NCI-H1417 (cell line): ENCODE measurements at places on chromosomes 16 and 17.

- no peak for DNase-seq
These were observed 10.3 kb downstream of the FLCN start for GRCh38 chr17:17226451-17227265.

- DNase-seq = no peak
These were observed 24.9 kb downstream of the HSD17B2 start for GRCh38 chr16:82059983-82060421.

DNA sequence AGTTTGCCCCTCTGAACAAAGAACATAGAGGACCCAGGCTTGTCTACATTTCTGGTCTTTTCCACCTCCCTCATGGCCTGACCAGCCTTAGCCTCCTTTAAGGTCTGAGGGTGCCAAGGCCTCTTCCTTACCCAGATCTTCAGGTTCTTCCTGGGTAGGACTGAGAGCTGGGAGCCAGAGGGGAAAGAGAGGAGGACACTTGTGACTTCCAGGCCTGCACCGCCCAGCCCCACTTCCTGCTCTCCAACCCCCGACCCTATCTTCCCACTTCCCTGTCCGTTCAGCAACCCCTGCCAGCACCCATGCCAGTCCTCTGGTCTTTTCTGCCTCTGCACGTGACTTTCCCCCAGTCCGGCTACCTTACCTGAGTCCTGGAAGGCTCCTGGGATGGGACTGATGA, 534 bp downstream of the PRSS36 start:
- no peak for DNase-seq

GRCh38 chr17:67865438-67865837, 40.1 kb downstream of the BPTF start:
- DNase-seq = no peak

DNA sequence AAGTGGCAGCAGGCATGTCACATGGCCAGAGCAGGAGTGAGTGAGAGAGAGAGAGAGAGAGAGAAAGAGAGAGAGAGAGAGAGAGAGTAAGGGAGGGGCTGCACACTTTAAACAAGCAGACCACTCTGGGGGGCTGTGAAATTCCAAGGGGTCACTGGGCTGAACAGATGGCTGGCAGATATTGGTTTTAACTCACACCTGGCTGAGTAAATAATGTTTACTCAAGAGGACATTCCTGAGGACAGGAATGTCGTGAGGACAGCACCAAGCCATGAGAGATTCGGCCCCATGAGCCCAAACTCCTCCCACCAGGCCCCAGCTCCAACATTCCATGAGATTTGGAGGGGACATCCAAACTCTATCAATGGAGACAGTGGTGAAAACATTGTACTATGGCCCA, 269.7 kb downstream of the CBLN1 start:
- no peak for DNase-seq

- no peak for DNase-seq
These were observed 54.9 kb downstream of the ENGASE start for GRCh38 chr17:79129523-79129922.

DNA sequence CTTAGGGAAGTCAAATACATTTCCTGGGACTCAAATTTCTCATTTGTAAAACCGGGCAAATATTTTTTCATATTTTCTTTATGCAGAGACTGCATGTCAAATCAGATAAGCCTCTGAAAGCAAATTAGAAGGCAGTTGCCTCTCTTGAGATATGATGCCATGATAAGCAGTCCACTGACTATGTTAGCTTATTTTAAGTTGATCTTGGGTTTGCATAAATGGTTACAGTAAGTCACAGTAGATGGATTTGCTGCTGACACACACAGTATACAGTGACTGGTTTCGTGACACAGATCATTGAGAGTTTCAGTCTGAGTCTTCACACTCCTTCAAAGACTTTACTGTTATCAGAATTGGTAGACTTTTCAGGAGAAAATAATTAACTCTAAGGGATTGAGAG, 927.6 kb upstream of the CDH8 start:
- DNase-seq = no peak

GRCh38 chr17:80940171-80941123, 51.2 kb upstream of the CHMP6 start:
- DNase-seq = no peak

DNA sequence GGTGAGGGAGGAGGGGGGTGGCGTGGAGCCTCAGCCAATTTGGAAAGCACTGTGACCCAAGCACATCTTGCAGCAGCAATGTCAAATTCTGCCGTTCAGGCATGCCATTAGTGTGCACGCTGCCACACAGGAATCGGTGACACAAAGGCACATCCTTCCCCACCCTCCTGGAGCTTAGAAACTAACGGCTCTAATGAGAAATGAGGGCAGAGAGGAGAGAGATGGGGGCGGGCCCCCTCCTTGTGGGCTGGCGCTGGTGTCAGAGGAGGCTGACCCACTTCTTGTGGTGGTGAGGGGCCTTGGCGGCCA, 94.8 kb downstream of the RTN4RL1 start:
- DNase-seq = no peak

DNA sequence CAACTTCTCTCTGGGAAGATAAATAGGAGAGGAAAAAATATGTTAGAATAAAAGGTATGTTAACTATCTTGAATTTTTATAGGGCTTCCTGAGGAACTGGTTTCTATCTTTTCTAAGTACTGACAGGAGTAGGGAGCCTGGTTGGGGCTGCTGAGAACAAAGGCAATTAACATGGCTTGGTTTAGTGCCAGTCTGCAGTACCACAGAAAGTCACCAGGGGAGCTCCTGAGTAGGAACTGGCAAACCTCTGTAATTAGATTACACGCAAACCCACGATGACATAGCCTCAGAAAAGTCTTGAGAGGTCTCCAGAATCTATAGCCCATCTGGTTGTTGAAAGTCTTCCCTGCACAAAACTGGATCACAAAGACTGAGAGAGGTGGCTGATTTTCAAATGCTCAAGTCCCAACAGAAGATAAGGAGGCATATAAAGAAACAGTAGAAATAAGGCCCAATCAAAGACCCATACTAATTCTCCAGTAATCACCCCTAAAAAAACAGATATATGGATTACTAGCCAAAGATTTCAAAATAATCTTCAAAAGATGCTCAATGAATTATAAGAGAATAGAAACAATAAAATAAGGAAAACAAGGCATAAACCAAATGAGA, 11.7 kb upstream of the CNTNAP4 start:
- peak; percentile 18 for DNase-seq

- no peak for DNase-seq
These were observed 8.5 kb upstream of the WNT9B start for GRCh38 chr17:46842835-46843234.

DNA sequence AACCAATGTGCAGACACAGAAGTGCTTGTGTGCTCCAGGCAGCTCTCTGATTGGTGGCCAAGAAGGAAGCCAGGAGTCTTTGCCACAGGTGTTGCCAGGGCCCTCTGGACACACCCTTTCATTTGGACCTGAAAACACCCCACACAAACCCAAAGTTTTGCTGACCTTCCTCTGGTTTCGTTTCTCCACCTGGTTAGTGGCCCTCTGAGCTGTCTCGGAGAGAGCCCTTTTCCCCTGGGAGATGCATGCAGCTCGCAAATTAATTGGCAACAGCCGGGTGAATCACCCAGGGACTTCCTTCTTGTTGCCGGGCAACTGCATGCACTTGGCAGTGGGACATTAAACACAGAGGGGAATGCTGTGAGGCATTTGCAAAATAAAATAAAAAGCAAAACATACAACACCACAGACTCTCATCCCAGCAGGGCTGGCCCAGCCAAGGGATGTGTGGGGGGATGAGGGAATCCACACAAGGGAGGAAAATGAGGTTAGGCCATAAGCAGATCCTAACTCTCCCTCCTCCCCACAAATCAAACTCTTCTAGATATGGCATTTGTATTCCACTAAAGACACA, 286.6 kb downstream of the SOX9 start:
- DNase-seq = peak; percentile 89

GRCh38 chr16:83211711-83212110, 584.9 kb downstream of the CDH13 start:
- DNase-seq = peak; percentile 12

DNA sequence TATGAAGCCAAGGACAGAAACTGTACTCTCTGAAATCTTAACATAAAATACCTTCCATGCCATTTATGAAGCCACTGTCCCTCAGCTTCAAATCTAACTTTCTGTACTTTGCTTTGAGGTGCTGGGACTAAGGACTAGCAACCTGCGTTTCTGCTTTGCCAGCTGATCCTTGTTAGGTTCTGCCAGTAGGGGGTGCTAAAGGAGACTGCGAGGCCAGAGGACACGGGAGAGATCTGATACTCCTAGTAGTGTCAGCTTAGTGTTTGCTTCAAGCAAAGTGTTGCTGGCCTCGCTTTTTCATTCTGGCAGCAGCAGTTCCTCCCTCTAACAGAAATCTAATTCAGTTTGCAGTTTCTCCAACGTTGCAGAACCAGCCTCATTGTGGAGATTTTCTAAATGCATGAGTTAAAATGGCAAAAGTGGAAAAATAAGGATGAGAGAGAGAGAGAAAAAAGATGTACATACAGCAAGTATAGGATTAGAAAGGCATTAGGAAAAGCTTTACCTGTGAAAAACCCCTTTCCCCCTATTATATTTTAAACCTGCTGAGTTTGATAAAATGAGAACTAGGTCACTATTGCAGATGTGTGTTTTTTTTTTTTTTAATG, 297.5 kb downstream of the CA10 start:
- DNase-seq = peak; percentile 77

DNA sequence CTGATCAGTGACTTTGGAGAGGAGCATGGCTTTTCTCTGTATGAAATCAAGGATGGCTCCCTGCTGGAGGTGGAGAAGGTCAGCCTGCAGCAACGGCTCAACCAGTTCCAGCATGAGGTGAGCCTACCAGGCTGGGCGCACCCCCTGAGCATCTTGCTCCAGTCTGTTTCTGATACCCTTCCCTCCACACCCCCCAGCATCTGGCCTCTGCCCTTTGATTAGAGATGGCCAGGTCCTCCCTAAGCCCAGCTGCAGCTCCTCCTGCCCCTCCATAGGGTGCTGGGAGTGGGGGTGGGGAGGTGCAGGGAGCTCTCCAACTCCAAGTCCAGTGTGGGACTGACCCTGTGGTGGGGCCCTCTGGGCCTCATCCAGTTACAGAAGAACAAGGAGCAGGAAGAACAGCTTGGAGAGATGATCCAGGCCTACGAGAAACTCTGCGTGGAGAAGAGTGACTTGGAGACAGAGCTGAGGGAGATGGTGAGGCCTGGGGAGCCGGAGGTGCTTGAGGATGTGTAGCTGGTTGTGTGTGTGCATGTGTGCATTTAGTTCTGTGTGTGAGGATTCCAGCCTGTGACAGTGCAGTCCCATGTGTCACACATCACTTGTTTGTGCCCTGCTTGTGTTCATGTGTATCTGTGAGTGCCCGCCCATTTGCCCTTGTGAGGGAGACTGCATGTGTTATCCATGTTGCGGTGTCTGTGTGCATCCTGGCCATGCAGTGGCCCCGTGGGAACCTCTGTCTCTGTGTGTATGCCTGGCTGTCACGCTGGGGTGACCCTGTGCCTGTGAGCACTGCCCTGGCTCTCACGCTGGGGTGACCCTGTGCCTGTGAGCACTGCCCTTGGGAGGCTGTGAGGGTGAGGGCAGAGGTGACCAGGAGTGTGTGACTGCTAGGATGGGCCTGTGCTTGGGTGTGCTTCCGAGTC, 3.0 kb downstream of the TBKBP1 start:
- DNase-seq = no peak

DNA sequence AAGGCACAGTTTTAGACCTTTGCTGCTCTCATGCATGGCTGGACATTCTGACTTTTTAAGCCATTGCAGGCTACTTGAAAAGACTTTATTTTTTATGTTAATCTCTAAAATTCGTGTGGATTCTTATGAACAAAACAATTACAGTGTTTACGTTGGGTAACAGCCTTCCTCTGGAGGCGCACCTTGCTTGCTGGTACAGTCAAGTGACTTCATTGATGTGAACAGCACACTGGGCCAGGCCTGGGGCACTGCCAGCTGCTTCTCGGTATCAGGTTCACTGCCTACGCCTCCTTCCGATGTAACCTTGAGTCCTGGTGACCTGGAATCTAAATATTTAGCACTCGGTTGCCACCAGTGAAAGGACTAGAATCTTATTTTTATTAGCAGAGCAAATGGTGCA, 27.8 kb downstream of the MARCHF10 start:
- DNase-seq = peak; percentile 60

- no peak for DNase-seq
These were observed 4.0 kb downstream of the BPTF start for GRCh38 chr17:67829331-67829730.

- no peak for DNase-seq
These were observed 141.2 kb downstream of the WWOX start for GRCh38 chr16:78240459-78241222.

- DNase-seq = peak; percentile 5
These were observed 10.0 kb upstream of the ZNF689 start for GRCh38 chr16:30620169-30620568.

DNA sequence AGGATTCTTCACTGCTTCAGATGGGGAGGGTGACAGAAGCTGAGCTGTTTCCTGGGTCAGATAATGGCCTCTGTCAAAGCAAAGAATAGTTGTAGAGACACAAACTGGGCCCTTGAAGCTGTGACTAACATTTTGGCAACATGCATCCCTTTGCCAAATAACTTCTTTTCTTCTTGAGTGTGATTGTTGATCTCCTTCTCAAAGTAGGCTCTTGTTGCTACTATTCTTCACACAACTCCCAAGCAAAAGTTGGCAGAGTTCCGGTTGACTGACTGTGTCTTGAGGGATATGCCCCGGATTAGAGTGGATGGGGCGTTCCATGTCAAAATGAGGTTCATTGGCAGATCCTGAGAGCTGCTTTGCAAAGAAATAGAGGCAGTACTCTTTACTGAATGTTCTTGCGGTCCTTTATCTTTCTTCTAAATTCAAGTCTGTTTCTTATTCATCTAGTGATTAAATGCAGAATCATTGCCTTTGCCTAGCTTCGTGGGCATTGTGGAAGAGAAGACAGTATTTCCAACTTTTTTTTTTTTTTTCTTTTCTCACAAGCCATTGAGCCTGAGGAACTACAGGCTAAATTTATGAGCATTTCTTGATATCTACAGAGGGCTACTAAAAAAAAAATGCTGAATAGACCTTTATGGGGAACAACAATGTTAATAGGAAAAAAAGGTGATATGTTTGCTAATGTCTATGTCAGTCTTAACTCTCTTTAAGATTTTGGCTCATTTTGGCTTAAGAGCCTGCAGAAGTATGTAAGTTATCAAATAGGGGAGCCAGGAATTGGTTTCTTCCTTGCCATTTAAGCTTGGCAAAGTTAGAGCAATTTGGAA, 5.8 kb downstream of the WIPF2 start:
- no peak for DNase-seq

DNA sequence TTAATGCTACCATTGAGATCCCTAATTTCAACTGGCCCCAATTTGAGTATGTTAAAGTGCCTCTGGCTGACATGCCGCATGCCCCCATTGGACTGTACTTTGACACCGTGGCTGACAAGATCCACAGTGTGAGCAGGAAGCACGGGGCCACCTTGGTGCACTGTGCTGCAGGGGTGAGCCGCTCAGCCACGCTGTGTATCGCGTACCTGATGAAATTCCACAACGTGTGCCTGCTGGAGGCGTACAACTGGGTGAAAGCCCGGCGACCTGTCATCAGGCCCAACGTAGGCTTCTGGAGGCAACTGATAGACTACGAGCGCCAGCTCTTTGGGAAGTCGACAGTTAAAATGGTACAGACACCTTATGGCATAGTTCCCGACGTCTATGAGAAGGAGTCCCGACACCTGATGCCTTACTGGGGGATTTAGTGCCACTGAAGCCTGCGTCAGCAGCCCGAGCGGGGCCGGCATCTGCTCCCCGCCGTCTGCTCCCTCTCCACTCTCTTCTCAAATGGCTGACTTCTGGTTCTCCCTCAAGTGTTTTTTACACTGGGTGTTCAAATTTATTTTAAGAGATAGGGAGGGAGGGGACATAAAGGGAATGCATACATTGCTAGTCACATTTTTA, 22.9 kb downstream of the DUSP14 start:
- DNase-seq = no peak

- no peak for DNase-seq
These were observed 33.4 kb downstream of the RBFOX1 start for GRCh38 chr16:7366041-7366440.

- DNase-seq = peak; percentile 62
These were observed 76.6 kb downstream of the CMIP start for GRCh38 chr16:81521141-81521626.
